ENCODE measurements at places on chromosomes 13 and 19.
A peak's percentile ranks its signal among the peaks of the same experiment; 100 is the strongest.

- no peak for DNase-seq
Measured at GRCh38 chr19:52991484-52991883, 22.2 kb upstream of the ERVV-1 start.

DNA sequence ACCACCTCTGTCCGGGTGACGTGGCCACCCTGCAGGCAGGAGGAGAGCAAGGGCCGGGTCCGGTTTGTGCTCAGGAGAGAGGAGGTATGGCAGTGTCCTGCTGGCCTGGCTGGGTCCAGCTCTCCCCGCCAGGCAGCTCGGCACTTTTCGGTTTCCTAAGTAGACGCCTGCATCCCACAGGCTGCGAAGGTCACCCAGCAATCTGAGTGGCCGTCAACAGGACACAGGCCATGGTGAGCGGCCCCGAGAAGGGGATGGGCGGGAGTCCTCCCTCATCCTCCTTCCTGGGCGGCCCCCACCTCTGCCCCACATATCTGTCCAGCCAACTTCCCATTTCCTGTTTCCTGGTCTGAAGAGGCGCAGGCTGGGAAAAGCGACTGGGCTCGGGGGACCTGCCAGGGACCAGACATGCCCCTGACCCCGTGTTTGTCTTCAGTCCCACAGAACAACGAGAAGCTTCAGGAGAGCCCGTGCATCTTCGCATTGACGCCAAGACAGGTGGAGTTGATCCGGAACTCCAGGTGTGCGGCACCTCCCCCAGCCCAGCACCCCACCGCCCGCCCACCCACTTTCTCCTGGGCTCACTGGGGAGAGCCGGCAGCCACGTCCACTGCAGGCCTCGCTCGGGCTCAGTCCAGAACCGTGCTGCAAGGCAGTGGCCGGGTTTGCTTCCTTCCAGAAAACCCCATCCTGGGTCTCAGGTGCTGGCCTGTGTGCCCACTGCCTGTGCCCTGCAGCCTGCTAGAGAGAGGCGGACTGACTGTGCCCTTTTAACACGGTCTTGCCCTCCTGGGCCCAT is 16.3 kb downstream of the PIAS4 start:
- DNase-seq: no peak

GRCh38 chr13:98397221-98397620 is 179.7 kb downstream of the STK24 start:
- no peak for DNase-seq

DNA sequence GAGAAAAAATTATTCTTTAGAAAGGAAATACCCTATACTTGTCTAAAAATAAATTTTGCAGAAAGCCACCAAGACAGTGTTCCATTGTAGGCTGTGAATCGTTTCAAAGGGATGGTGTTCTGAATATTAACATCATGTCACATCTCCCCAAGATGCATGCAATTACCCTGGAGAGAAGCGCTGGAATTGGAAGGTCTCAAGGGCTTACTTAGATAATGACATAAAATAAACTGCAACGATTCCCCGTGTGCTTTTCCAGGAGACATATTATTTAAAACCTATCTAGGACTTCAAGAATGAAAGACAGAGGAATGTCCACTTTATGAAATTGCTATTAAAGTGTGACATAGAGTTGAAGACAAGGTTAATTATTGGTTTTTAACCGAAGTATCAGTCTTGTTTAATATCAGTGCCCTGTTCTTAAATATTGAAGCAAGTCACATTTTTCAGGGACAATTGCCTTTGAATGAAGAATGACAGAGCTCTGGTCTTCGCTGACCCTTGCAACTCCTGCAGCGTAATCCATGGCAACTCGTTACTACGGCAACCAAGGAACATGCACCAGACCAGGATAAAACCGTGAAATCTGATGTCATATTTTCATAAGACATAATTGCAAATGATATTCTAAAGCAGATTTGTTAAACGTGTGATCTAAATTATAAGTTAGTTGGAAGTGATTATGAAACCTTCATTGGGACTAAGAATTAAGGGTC is 91.7 kb downstream of the EFNB2 start:
- DNase-seq: no peak

GRCh38 chr13:30880856-30881155 is 25.3 kb upstream of the MEDAG start:
- no peak for DNase-seq

GRCh38 chr13:114200399-114200911 is 21.4 kb downstream of the CFAP97D2 start:
- no peak for DNase-seq

GRCh38 chr13:52004511-52005170 is 6.6 kb downstream of the ATP7B start:
- DNase-seq: no peak

DNA sequence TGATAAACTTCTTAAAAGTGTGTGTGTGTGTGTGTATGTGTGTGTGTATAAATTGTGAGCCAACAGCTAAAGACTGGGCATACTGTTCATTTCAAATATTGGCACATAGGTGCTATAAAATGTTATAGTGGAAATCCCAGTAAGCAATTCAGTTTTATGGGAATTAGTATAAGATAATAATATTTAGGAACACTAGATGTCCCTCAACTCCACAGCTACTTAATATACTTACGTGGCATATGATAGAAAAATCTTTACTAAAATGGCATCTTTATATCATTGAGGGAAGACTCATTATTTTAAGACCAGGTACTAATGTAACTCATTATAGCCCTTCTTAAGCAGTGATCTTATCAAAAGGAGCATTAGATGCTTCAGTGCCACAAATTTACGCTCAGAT is 266.2 kb downstream of the MAB21L1 start:
- no peak for DNase-seq

DNA sequence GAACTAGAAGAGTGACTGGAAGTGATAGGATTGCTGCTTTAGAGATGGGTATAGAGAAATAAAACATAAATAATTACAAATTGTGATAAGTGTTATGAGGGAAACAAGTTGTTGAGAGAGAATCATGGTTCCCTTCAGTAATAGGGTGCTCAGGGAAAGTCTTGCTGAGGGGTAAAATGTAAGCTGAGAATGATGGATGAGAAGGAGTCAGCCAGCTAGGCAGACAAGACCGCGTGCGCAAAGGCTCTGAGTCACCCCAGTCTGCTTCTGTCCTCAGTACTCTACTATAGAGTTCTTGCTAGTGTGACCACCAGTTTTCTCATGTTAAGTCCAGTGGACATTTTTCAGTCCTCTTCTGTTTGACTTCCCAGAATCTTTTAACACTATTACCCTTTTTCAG is 39.5 kb downstream of the PCCA start:
- peak; percentile 27 for DNase-seq

DNA sequence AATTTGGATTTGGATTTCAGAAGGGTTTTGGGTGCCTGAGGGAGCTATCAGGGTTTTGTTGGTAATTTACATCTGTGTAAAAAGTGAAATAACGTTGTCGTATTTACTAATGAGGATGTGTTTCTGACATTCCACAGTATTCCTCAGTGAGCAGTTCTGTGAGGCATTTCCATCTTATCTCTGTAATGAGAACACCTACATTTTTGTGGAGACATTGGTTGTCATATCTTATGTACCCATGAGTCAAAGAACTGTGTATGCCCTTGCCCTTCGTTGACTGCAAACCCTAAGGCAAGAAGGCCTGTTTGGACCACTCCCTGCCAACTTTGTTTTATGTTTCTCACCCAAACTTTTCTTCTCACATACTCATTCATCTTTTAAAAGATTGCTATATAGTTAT is 14.2 kb upstream of the IL17D start:
- no peak for DNase-seq

DNA sequence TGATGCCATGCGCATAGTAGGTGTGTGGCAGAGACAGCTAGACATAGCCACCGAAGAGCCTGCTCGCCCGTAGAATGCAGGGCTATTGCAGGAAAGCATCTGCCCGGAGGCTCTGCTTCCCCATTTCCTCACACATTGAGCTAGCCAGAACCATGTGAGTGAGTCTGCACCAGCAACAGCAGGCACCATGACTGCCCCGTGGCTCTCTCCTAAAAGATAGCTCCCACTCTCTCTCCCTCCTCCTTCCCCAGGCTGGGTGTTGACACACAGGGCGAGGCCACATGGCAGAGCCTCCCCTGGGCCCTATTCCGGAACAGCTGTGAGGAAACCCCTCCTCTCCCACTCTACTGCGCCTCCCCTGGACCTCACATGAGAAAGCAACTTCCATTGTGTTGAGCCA is 52.3 kb upstream of the ATP12A start:
- DNase-seq: no peak

DNA sequence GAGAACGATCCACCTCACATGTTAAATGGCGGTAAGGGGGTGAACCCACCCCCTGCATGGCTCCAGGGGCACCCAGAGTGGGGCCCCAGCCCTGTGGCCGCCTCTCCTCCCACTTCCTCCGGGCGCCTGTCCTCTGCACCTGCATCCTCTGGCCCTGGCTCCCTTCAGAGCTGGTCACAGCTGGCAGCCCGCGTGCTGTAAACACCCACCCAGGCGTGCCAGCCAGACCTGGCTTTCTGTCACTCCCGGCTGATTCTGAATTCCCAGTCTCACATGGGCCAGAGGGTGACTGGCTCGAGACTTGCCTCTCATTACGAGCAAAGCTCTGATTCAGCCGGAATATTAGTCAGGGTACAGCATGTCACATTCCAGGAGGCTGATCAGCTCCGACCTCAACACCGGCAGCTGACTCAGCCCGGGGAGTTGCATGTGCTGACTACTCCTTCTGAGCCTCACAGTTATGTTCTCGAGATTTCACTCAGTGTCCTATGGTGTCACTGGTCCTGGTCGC is 75.1 kb downstream of the GNG7 start:
- peak; percentile 57 for DNase-seq

DNA sequence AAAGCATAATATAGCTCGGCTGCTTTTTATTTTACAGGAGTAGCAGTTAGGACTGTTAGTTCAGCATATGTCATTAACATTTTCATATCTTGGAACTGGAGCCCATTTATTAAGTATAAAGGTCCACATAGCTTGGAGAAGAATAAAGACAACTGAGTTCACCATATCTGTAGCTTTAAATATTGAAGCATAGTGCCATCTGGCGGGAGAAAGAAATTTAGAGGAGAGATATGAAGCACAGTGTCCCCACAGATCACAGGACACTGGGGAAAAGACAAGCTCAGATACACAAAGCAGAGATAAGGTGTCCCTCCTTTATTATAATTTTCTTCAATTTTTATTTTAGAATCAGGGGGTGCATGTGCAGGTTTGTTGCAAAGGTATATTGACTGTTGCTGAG is 104.7 kb upstream of the FREM2 start:
- no peak for DNase-seq

DNA sequence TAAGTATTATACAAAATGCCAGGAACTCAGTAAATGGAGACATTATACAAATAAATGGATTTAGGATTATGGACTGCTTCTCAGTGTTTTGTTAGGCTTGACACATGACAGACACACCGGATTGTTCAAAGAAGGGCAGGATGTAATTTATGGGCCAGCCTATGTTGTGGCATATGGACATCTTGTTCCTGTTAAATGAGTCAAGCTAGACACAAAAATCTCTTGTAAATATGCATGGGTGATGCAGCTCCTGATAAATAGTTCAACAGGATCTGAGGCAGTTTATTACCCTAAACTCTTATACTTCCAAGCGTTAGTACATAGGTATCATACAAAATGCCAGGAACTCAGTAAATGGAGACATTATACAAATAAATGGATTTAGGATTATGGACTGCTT is 502.3 kb downstream of the TBC1D4 start:
- DNase-seq: no peak

DNA sequence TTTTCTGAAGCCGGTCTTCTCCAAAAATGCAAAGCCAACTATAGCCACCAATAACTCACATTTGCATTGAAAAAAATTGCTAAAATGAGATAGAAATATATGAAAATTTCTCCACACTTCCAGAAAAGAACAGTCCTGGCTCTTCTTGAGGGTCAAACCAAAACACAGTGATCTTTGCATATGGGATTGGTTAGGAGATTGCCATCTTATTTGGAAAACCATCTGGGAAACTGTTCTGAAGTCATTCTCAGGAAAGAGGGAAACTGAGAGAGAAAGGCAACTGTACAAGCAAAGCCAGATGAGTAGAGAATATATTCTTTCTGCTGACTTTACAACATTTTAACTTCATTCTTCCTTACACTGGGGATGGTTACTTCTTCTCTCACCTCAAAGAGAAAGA is 54.6 kb downstream of the HSPH1 start:
- DNase-seq: no peak

DNA sequence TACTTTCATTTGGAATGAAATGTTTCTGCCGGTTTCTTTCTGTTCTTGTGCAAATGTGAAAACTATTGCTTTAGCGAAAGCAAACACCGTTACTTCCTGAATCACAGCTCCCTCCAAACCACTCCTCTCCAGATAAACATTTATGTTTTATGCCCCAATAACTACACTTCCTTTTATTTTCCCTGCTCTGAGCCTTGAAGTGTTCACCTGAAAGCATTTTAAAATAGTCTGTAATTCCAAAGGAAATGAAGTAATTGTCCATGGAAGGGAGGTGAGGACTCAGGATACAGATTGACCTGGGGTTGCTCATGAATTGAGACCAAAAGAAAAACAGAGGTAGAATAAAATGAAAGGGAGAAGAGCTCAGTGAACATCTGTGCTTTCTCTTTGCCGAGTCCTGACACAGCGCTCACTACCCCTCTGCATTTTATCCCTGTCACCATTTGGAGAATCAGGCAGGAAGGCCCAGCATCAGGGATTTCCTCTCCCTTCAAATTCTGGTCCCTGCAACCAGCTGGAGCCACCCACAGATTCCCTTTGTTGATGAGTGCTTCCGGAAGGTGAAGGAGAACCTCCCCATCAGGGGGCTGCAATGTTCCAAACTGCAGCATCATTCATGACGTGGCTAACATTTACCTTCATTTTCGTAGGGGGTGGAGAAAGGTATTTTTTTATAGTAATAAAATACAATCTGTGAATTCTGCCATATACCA is 171.9 kb downstream of the ITGBL1 start:
- DNase-seq: no peak

DNA sequence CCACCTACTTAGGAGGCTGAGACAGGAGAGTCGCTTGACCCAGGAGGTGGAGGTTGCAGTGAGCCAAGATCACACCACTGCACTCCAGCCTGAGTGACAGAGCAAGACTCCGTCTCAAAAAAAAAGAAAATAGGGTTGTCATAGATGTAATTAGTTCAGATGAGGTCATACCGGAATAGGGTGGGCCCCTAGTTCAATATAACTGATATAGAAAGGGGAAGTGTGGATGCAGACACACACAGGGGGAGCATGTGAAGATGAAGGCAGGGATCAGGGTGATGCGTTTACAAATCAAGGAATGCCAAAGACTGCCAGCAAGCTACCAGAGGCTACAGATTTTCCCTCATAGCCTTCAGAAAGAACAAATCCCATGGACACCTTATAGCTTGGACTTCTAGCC is 24.3 kb upstream of the EEF1AKMT1 start:
- DNase-seq: no peak

DNA sequence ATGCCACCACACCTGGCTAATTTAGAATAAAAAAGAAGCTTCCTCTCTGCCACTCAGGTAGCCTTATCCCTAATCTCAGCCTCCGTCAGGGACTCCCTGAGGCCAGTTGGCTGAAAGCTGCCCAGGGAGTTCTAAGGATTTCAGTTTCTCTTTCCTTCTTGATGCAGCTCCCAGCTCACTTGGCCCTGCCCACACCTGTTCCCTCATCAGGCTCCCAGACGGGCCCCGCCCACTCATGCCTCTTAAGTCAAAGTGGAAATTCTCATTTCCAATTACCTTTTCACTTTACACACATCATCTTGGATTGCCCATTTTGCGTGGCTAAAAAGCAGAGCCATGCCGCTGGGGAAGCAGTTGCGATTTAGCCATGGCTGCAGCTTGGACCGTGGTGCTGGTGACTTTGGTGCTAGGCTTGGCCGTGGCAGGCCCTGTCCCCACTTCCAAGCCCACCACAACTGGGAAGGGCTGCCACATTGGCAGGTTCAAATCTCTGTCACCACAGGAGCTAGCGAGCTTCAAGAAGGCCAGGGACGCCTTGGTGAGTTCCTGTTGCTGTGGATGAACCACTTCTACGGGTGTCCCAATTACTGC is at the start of gene IFNL1:
Gene IFNL1 (plus strand): TSS at position 353 of the 591 bp plus-strand sequence. CDS start 15 bp downstream, at position 368.
- no peak for DNase-seq
